ENCODE measurements at places on chromosomes 3 and 15. TPM values are rescaled to one million over a fixed set of nuclear protein-coding genes. Genes with fewer than 3 reads are reported as not detected.

DNA sequence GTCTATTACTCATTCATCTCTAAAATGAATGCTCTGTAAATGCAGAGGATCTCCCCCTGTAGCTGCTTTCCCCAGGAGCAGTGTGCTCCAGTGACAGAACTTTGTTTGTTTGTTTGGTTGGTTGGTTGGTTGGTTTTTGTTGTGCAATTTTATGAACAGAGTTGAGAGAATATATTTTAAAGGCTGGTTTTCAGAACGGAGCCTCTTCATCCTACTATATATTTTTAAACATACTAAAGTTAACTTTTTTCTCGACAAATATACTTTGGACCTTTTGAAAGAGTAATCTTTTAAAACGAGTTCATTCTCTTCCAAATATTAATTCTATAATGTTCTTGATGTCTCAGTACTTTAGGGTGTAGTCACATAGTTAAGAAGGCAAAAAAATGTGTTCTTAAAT is 20.2 kb downstream of the RYR3 start:
- DNase-seq = no peak

DNA sequence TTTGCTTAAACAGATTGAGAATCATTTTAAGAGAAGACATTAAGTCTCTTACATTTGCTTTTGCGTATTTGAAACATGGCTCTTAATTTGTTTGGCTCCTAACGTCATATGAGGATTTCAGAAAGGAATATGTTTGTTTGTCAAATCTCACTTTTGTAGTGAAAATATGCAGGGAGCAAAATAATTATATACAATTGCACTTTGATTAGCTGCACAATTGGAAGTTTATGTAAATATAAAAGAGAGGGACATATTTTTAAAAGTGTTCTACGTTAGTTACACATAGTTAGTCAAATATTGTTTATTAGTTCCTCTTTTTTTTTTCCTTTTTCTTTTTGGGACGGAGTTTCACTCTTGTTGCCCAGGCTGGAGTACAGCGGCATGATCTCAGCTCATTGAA is 42.7 kb upstream of the GOLIM4 start:
- DNase-seq = no peak

DNA sequence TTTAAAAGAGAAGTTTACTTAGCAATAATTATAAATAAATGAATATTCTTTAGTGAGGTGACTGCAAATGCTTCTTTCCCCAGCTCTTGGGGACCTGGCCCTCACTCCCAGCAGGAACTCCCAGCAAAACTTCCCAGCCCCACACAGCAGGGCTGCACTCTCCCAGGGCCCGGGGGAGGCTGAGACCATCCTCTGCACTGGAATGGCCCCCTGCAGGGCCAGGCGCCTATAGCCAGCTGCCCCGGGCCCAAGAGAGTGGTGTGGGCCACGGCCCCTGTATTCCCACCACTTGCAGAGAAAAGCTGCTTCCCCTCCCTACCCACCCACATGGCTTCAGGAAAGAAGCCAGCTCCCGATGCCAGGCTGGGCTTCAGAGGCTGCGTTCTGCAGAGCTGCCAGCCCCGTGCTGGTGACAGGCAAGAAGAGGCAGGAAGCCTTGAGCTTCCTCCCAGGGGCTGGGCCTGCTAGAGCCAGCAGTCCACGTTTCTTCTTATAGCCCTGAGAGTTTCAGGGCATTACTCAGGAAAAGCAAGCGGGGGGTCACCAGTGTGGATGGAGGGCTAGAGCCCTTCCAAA is 20.0 kb downstream of the IDH2 start:
- DNase-seq = no peak

Gene CAND2
- total RNA-seq = 69.2 TPM

- DNase-seq = no peak
Observed at GRCh38 chr3:193977622-193978021, 158.3 kb upstream of the HES1 start.

DNA sequence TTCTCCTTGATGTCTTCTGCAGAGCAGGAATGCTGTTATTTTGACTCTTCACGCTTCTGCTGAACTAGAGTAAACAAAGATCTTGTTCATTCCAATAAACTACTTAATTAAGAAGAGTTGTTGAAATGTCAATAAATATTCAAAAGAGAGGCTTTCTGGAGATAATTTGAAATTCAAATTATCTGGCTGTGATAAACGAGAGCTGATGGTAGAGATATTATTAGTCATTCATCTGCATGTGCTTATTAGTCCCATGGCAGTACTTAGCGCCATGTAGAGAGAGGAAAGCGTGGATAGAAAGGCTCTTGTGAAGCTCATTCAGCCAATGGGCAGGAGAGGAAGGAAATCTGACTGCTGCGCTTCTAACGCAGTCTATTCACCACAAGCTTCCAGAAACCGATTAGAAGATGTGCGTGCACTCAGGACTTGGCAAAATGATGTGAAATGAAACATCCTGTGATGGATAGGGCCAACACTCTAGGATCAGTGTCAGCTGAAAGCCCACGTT is 251.1 kb downstream of the GABRB3 start:
- no peak for DNase-seq

GRCh38 chr3:56269755-56270535 is 198.3 kb downstream of the ERC2 start:
- DNase-seq = no peak

DNA sequence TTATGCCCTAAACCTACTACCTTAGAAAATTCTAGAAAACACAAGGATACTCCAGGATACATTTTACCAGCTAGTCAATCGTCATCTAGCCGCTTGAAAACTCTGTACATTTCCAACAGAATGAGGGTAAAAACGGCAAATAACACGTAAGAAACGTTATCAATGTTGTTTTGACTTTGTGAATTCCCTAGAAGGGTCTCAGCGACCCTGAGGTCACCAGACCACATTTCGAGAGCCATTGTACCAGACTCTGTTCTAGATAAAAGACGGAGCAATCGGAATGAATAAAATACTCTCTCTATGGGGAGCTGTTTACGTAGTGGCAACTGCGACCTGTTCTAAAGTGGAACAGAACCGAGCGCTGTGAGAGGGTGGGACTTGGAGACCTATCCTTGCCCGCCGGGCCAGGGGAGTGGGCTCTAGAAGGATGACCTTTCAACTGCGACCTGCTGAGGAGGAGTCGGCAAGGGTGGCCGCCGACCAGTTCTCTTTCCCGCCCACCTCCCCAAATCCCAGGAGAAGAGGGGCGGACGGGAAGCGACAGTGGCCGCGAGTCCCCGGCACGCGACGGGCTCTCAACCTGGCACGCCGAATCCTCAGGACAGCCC is 778 bp upstream of the AP4E1 start:
- no peak for DNase-seq

DNA sequence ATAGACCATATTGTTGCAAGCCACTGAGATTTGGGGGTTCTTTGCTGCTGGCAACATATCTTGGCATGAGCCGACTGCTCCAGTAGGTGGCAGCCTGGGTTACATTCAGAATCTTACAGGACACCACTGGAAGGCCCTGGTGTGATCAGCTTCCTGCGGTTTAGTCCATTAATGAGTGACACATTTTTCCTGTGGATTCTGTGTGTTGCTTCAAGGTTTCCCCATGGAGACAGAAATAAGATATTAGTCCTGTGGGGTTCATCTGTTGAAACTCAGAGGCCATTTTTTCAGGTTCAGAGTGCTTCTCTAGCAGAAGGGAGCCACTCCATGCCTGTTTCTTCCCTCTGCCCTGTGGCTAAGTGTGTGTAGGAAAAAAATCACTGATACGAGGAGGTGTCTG is 116.2 kb downstream of the MFSD1 start:
- peak; percentile 30 for DNase-seq

DNA sequence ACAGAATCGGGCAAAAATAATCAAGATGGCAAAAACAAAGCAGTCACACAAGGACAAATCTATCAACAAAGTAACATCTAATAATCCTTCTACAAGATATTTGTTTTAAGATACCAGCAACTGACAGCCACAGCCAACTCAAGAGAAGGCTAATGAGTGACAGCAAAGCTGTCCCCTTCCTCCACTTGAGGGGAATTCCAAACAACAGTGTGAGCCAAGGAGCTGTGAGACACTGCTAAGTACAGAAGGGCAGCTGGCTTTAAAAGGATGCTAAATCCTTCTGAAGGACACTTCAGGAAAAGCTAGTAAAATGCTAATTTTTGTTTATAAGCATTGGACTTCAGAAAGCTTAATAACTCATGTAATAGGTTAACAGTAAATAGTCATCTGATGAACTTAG is 120.3 kb upstream of the GOLGA8J start:
- no peak for DNase-seq
